ENCODE measurements at places on chromosomes 2 and 18.

GRCh38 chr2:203857656-203858055 is 9.9 kb upstream of the CTLA4 start:
- DNase-seq = no peak

DNA sequence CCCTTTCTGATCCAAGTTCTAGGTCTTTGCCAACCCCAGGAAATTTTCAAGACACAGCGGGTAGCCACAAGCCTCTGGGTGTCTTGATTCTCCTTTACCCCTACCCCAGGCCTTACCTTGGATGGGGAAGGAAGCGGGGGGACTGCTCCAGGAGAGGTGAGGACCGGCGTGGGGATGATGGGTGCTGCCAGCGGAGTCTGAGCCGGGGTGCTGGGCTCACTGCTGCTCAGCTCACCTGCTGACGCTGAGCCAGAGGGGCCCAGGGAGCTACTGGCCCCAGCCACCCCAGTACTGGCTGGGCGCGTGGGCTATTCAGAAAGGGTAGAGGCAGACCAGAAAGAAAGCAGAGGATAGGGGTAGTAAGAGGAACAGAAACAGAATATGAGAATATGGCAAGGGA is 8.7 kb downstream of the DCTN1 start:
- no peak for DNase-seq

GRCh38 chr2:191508738-191509137 is 169.2 kb upstream of the NABP1 start:
- no peak for DNase-seq

DNA sequence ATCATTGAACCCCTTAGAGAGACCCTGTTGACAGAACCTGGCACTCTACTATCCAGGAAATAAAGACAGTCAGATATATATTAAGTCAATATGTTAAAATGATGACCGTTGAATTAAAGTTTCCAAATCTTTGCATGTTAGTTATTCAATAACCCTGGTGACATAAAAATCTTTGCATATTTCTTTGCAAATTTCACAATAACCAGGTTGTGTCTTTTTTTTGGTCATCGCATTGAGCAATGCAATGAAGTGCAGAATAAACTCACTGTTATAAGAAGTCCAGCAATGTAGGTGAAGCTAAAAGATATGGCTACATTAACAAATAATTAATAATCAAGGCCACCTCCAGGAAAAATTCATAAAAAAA is 596.9 kb downstream of the NYAP2 start:
- DNase-seq = no peak

DNA sequence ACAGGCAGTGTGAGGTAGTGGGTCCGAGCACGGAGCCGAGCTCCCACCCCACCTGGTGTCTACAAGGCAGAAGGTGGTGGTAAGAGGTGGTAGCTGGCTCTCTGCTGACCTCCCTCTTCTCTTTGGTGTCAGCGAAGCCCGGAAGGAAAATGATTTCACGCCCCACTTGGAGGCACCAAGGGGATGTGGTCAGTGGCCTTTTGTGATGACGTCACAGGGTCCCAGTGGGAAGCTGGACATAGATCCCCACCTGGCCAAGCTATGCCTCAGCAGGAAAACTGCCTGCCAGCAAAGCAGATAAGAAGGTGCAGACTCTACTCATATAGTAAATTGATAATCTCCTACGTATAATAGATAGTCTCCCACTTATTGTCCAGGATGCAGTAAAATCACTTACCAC is 183.7 kb upstream of the ALKAL2 start:
- no peak for DNase-seq

DNA sequence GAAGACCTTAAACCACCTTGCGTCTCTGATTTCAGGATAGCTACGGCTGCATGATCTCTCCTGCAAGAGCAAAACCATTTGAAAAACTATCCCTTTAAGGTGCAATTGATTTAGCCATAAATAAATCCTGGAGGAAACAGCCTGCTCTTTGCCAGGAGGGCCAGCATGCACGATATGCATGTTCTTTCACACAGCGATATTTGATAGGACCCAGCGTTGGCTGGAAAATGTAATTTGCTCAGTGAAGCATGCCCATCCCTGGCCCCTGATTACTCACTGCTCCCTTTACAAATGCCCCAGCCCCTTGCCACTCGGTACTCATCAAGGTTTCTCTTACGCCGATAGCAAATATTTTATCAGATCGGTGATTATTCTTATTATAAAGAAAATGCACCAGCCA is 315.4 kb downstream of the CDH2 start:
- DNase-seq = no peak

DNA sequence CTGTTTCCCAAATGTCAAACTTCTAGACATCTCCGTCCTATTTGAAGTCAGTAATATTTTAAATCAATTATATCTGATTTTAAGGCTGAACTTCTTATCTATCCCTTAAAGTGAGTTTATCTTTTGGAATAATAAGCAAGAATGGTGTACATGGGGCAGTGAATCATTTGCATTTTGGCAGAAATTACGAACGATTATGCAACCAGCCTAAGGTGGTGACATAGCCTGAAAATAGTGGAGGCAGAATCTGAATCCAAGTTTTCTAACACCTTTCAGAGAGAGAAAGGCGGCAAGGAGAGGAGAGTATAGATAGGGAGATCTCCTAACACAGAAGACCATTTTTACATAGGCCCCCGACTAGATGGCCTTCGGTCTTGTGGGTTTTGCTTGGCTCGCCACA is 10.7 kb downstream of the ZBTB14 start:
- no peak for DNase-seq

DNA sequence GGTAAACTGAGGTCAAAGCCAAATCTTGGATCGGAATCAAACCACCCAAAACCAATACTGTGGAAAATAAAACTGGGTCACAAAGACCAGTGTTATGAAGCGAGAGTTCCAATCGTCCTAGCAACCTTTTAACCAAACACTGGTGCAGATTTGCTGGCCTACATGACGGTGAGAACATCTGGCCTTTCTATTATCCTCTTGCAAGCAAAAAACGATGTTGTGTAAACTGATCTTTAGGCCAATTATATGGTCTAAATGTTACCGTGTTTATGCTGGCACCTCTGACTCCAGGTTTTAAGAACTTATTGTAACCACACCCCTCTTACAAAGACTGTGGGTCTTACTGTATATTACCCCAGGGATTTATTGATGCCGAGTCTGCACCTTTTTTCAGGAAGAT is 145.9 kb downstream of the GFPT1 start:
- DNase-seq = no peak

GRCh38 chr2:99504844-99505584 is 15.2 kb upstream of the REV1 start:
- no peak for DNase-seq

- DNase-seq = no peak
Observed at GRCh38 chr18:31774477-31774785, 13.8 kb upstream of the SLC25A52 start.

- DNase-seq = no peak
Observed at GRCh38 chr2:68250652-68251186, 1.6 kb downstream of the PPP3R1 start.

DNA sequence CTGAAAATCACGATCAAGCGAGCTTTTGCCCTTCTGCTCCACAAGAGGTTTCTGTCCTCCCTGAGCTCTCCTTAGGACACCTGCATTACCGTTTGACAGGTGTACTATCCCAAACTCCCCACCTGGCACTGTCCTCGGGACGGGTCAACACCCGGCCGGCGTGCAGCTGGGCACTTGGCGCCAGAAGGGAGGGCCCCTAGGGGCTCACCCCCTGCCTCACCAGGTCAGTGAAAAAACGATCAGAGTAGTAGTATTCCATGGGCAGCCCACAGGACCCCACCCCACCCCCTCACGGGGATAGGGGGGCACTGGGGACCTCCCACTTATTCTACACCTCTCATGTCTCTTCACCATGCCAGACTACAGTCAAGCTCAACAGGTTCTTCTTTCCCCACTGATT is 117.6 kb upstream of the ANKRD30BL start:
- DNase-seq = no peak

GRCh38 chr18:23583071-23583865 is 3.0 kb downstream of the NPC1 start:
- no peak for DNase-seq

GRCh38 chr2:241035818-241036396 is 37.5 kb downstream of the SNED1 start:
- no peak for DNase-seq

DNA sequence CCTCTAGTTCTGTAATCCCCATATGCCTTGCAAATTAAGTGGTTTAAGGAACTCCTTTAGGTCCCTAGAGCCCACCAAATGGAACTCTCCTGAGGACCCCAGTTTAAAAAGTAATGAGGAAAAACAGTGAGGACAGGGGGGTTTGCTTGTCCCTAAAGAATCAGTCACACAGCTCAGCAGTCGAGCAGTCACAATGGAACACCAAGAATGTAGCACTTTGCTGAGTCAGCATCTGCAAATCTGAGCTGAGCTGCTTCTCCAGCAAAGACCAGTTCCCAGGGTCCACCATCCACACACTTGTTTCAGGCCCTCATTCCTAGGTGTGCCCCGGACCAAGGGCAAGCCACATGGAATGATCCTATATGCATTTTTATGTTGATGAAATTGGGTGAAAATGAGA is 46.2 kb upstream of the NEDD4L start:
- DNase-seq = no peak

GRCh38 chr2:72603481-72603880 is 222.4 kb downstream of the EXOC6B start:
- DNase-seq = no peak

DNA sequence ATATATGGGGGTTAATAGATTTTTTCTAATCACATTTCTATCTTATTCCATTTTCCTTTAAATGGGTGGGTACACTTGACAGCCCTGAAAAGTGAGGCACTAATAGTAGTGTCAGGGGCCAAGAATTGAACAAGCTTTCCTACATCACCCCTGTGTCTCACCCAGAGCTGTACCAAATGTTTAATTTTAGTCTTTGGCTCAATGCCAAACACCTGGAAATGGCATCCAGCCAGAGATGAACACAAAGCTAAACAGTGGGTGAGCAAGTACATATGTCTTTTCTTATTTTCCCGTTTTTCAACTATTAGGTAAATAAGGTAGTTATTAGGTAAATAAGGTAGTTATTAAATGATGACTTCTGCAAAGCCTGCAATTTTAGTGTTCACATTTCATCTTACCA is 276.3 kb upstream of the ERBB4 start:
- DNase-seq = no peak

DNA sequence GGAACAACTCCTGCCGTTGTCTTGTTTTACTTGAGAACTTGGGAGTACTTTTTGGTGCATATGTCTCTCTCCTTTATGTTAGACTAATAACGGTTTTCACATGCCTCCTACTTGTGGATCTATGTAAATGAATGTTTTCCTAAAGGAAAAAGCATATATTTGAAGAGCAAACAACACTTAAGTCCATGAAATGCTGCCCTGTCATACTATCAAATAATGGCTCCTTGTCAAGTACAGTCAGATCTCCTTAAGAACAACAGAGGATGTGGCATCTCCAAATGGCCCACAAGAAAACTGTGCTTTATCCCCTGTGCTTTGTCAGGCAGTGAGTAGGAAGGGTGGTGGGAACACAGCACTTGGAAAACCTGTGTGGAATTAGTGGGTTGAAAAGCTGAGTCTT is 198.2 kb downstream of the PTGR3 start:
- no peak for DNase-seq

- no peak for DNase-seq
Observed at GRCh38 chr2:9388199-9388681, 35.1 kb downstream of the ITGB1BP1 start.

DNA sequence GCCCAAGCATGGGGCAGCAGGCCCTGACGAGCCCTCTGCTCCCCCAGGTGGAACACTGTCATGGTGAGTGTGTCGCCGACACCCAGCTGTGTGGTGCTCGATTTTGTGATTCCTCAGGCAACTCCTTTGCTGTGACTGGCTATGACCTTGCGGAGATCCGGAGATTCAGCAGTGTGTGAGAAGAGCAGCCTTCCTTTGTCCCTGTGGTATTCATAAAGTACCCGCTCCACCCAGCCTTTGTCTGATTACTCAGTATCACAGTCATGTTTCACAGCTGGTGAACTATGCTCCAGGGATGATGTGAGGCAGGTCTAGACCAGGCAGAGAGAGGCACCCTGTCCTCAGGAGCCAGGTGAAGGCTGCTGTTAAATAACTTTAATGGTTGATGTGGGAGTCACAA is 4.0 kb downstream of the WDR54 start:
- no peak for DNase-seq

GRCh38 chr2:7207631-7208030 is 290.4 kb downstream of the RNF144A start:
- no peak for DNase-seq

DNA sequence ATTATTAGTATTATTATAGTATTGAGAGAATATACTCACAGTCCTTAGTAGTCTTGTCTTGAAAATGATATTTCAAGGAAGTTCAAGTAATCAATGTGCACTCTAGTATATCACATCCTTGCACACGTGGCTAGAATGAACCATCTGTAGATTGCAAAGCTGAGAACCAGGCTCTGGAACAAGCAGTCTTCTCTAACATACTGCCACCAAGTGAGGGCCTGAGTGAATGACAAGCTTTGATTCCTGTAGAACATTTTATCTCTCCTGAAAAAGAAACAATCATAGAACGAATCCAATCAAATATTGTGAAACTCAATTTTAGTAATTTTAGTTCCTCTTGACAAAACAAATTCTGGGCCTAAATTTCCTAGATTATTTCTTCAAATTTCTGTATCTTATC is 55.3 kb upstream of the SULT1C3 start:
- DNase-seq = no peak

- DNase-seq = no peak
Observed at GRCh38 chr2:31384351-31384750, 30.2 kb downstream of the XDH start.

DNA sequence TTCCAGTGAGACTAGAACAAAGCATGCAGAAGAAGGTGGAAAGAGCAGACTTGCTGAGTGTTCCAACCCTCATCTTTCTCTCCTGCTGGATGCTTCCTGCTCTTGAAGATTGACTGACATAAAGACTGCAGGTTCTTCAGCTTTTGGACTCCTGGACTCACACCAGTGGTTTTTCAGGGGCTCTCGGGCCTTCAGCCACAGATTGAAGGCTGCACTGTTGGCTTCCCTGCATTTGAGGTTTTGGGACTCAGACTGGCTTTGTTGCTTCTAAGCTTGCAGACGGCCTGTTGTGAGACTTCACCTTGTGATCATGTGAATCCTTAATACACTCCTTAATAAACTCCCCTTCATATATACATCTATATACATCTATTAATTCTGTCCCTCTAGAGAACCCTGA is 20.4 kb downstream of the VRK2 start:
- no peak for DNase-seq

DNA sequence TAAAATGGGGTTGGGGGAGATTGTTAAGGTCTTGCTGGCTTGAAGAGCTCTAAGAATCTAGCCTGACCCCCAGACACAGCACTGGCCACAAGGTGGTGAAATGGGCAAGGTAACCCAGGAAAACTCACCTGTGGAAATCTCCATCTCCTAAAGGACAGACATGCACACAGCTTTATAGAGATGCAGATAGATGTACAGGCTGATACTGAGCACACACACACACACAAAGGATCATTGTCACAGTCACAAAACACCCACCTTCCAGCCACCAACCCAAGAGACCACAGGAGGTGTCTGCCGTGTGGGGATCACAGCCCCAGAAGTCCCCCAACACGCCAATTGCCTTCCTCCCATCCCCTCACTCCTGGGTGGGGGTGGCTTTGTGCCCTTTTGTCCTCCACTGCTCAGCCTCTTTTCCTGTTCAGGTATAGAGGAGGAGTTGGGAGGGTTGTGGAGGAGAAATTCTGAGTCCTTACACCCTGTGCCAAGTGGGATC is 3.2 kb upstream of the CYP26B1 start:
- DNase-seq = no peak

- DNase-seq = no peak
Observed at GRCh38 chr2:216300906-216301305, 71.4 kb downstream of the MARCHF4 start.

- no peak for DNase-seq
Observed at GRCh38 chr2:179745635-179746256, 115.7 kb downstream of the ZNF385B start.

GRCh38 chr18:50847192-50847591 is 27.4 kb upstream of the MRO start:
- no peak for DNase-seq

Data from stimulated activated CD8-positive, alpha-beta memory T cell treated with anti-CD3 and anti-CD28 coated beads, Interleukin-15, amount 100 ng/mL, for 24 hours (primary cell).